ENCODE measurements at places on chromosomes 4 and X.

GRCh38 chr4:6974138-6974848 lies 64.7 kb downstream of the TBC1D14 start:
- peak; percentile 84 for DNase-seq

GRCh38 chr4:157521906-157522305 lies 301.4 kb downstream of the GRIA2 start:
- peak; percentile 2 for DNase-seq

DNA sequence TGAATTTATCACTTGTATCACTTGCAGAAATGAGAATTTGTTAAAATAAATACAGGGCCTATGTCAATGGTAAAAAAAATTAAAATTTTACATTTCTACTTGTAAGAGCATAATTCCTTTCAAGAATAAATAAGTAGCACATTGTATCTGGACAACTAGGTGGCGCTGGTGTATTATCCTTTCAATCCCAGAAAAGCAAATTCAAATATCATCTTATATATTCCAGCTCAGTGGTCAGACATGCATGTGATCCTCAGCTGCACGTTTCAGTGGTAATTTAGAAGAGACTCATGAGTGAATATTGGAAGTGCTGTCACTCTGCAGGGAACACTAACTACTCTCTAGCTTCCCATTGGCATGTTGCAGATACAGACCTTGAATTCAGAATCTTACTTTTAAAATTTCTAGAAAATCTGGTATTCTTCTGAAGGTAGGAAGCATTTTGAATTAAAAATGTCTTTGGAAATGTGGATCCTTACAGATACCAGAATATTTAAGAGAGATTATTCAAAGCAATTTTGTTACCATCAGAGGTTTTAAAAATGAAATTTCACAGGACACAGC lies 1414.7 kb upstream of the TENM3 start:
- peak; percentile 57 for DNase-seq

GRCh38 chrX:32868524-32868895 lies 342.8 kb downstream of the DMD start:
- no peak for DNase-seq

GRCh38 chr4:79366422-79366821 lies 40.6 kb upstream of the NAA11 start:
- DNase-seq: no peak

DNA sequence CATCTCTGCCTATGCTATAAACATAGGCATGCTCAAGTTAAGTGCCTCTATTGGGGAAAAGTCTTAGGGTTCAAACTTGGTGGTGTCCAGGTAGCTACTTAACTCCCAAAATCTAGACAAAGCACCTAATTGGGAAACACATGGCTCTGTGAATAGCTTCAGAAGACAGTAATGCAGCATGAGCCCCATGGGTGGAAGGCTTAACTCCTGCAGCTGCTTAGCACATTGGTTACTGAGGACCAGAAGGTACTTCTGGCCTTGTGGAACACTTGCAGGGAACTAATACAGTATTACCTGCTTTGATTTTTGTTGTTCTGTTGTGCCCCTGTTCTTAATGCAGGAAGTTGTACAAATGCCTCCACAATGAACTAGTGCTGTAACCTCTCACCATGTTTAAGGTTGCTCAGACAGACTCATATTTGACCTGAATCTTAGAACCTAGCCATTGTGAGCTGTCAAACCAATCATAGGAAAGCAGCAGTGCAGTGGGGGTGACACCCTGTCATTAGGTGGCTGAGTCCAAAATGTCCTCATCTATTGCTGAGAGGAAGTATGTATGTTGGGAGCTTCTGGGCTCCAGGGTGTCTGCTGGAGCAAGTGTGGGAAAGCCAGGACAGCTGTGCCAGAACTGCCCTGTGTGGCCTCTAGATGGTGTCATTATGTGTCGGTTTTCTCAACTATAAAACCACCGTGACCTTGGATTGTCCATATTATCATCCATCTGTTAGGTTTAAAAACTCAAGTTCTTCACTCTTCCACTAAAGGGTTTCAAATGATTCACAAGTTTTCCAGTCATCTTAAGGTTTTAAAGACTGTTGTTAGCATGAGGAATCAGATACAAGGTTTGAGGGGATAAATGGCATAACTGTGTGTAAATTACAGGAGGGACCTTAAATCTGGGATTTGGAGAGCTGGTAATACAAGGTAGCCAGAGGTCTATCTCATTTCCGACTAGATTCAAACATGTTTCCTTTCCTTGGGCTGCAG lies 69.9 kb upstream of the WDR1 start:
- peak; percentile 72 for DNase-seq

DNA sequence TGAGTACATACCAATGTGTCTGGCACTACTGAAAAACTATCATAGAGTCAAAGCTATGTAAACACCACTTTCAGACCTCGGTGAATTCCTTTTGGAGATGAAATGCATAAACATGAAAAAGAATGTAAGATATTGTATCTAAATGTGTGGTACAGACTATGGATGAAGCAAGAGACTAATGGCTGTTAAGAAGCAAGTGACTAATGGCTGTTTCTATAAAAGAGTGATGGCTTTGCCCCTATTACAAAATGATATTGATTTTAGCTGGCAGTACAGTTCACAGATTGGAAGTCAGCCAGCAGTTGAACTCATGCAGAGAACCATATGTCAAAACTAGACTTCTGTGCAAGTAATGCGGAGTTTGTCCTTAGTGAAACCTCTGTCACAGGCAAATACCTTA lies 359.3 kb downstream of the GRXCR1 start:
- no peak for DNase-seq

GRCh38 chrX:96770315-96770714 lies 85.7 kb downstream of the DIAPH2 start:
- DNase-seq: peak; percentile 11

GRCh38 chr4:86203176-86203575 lies 156.7 kb downstream of the MAPK10 start:
- no peak for DNase-seq

- peak; percentile 66 for DNase-seq
Measured at GRCh38 chr4:16297003-16297402, 70.7 kb upstream of the TAPT1 start.

DNA sequence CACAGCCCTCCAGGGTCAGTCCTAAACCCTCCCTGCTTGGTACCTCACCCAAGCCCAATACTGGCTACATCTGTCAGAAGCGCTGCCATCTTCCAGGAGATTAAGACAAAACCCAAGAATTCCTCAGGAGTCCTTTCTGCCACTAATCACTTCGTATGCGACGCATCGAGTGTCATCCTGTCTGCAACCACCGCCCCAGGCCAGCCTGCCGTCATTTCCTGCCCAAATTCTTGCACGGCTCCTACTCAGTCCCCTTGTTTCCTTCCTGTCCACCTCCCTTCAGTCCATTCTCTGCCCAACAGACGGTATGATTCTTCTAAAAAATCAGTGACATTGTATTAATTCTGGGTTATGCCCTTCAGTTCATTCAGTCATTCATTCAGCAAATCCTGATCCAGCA lies 113.6 kb downstream of the NFKB1 start:
- no peak for DNase-seq

DNA sequence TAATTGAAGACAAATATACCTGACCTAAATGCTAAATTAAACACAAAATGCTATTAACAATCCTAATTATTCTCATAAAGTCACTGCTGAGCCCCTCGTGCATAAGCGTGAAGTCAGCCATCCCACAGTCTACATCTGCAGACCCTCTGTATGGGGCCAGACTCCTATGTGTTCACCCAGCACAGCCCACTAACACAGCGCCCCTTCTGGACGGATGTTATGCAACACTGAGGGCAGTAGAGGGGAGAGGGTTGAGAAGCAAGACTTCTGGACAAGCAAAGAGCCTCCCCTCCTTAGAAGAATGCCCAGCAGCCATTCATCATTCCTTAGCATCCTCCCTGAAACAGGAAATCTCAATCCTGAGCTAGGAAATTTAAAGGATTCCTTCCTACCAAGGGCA lies 7.9 kb downstream of the TRPC3 start:
- DNase-seq: peak; percentile 6

GRCh38 chrX:154695911-154696675 lies 42.7 kb upstream of the CTAG2 start:
- DNase-seq: peak; percentile 76

DNA sequence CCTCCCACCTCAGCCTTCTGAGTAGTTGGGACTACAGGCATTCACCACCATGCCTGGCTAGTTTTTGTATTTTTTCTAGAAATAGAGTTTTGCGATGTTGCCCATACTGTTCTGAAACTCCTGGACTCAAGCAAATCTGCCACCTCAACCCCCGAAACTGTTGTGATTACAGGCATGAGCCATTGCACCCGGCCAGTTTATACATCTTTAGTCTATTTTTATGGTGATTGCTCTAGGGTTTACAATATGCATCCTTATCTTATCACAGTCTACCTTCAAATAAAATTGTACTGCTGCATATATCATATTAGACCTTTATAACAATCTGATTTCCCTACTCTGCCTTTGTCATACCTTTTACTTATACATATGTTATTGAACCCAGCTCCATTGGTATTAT lies 56.9 kb downstream of the SOWAHB start:
- DNase-seq: no peak

DNA sequence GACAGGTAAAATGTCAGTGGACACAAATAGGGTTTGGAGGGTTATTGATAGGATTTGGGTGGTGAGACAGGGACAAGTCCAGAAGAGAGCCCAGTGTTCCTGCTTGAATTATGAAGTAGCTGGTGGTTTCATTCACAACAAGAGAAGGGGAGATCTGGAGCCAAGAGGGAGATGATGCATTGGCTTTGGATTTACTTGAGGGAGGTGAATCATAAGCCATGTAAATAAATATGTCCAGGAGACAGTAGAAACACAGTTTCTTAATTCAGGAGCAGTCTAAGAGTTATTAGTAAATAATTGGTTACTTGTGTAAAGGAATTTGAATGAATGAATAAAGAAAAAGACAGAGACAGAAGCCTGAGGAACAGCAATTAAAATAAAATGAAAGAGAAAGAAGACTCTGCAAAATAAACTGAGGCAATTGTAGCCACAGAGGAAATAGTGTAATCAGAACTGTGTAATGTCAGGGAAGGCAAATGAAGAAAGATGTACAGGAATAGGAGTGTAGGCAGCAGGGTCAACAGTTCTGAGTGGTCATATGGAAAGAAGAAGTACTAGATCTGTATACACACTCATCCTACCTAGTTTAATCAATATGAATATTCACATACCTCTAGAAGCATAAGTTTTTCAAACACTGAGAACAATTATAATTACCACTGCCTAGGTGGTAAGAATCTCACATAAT lies 50.2 kb upstream of the CXCL8 start:
- peak; percentile 68 for DNase-seq

DNA sequence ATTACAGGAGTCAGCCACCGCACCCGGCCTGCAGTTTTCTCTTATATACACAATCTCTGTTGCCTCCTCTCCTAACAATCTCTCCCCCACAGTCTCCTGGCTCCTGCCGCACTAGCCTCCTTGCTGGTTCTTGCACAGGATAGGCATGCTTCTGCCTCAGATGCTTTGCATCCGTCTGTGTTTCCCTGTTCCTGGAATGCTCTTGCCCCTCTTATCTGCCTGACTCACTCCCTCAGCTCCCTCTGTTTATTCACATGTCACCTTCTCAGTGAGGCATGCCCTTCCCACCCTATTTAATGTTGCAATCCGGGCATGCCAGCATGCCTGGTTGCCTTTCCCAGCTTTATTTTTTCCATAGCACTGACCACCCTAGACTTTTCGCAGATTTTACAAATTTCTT lies 161.9 kb downstream of the PHF8 start:
- peak; percentile 32 for DNase-seq

GRCh38 chr4:74376888-74377483 lies 12.0 kb downstream of the EREG start:
- peak; percentile 74 for DNase-seq

GRCh38 chr4:57877047-57877458 lies 766.9 kb upstream of the IGFBP7 start:
- no peak for DNase-seq

- DNase-seq: peak; percentile 67
Measured at GRCh38 chr4:145679991-145680455, at the start of gene C4orf51. C4orf51 (plus strand) TSS chr4:145680146; CDS start chr4:145680204, 58 bp downstream.

- DNase-seq: peak; percentile 37
Measured at GRCh38 chr4:113471146-113471860, 290.2 kb downstream of the CAMK2D start.

GRCh38 chr4:188162698-188163097 lies 23.5 kb downstream of the TRIML1 start:
- no peak for DNase-seq

DNA sequence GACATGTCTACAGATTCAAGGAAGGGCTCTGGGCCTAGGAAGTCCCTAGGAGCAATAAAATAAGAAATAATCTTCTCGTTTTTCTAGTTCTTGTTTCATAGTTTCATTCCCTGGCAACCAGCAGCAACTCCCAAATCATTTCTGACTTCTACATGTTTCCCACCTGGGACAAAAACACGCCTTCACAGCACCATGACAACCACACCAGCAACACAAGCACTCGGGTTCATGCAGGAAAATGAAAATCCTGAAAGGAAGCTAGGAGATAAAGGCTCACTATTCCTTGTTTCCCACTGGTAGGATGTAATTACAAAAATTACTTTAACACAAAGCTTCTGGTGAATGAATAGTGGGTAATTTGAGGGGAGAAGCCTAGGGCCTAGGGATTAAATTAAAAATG lies 158.9 kb downstream of the ADAMTS3 start:
- DNase-seq: no peak

DNA sequence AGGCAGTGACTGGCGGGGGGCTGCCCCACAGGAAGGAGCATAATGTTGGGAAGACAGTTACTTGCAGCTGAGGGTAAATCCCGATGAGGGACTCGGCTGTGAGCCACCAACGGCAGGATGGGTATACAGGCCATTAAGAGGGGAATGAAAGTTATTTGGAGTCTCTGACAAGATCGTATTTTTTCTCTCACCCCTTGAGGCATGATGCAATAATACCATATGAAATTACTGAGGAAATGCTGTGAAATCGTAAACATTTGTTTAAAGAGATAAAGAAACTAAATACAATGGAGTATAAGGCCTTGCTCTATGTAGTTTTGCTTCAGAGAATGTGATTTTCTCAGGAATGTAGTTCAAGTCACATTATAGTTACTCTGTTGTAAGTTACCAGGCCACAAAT lies 12.7 kb downstream of the IL1RAPL1 start:
- no peak for DNase-seq

- peak; percentile 58 for DNase-seq
Measured at GRCh38 chr4:127868196-127868595, 12.5 kb upstream of the PLK4 start.

GRCh38 chrX:39542316-39542715 lies 555.4 kb downstream of the BCOR start:
- no peak for DNase-seq

GRCh38 chr4:182576601-182577289 lies 333.5 kb downstream of the TENM3 start:
- DNase-seq: no peak

- no peak for DNase-seq
Measured at GRCh38 chr4:43148481-43148880, 256.0 kb downstream of the GRXCR1 start.
